Osteoblast (primary cell): ENCODE measurements at places on chromosomes 3 and 15. TPM values are rescaled to one million over a fixed set of nuclear protein-coding genes. Genes with fewer than 3 reads are reported as not detected.

Gene C2CD4B
- not detected in 2 replicates for total RNA-seq

Gene MAPKAPK3
- 56.5 and 66.6 TPM in 2 replicates for total RNA-seq

Gene AADACL2
- total RNA-seq = not detected in 2 replicates

Gene GOLGA8R
- total RNA-seq = 2.4 and 3.3 TPM in 2 replicates

Gene ADAMTS7
- total RNA-seq = 32.4 and 34.0 TPM in 2 replicates

Gene ZNF385D
- 2.5 and 2.9 TPM in 2 replicates for total RNA-seq

Gene CDCP1
- 4.4 and 7.6 TPM in 2 replicates for total RNA-seq

GRCh38 chr15:58374147-58374546 is 57.6 kb upstream of the LIPC start:
- no peak overlapping the region for H3K4me3 ChIP-seq
- no peaks in the 10 kb centered on the region for H3K36me3 ChIP-seq
- H3K27me3 ChIP-seq = no peaks in the 10 kb centered on the region

DNA sequence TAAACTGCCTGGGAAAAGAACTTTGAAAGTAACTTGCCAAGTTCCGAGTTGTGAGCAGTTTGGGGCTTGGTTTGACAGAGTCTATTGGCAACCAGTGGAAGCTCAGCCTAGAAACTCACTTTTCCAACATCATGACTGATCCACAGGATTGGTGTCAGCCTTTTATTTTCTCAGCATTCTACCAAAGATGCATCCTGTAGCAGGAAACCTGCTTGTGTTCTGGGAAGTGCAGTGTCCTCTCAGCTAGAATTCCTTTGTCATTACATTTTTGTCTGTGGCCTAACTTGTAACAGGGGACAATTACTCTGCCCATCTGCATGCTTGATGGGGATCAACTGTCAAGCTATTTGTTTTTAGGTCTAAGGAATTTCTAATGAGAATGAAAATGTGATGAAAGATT is 116.7 kb upstream of the LMOD3 start:
- no peak overlapping the region for H3K27ac ChIP-seq
- H3K4me1 ChIP-seq = peaks cover 10% of the 10 kb centered on the region
- no peaks in the 10 kb centered on the region for H3K36me3 ChIP-seq
- H3K4me3 ChIP-seq = no peak overlapping the region
- no peak for DNase-seq

- no peak overlapping the region for H3K4me3 ChIP-seq
- H3K36me3 ChIP-seq = peaks cover 6% of the 10 kb centered on the region
- no peak for DNase-seq
- H3K4me1 ChIP-seq = peaks cover 26% of the 10 kb centered on the region
Measured at GRCh38 chr3:16461463-16462245, 51.8 kb downstream of the RFTN1 start.

DNA sequence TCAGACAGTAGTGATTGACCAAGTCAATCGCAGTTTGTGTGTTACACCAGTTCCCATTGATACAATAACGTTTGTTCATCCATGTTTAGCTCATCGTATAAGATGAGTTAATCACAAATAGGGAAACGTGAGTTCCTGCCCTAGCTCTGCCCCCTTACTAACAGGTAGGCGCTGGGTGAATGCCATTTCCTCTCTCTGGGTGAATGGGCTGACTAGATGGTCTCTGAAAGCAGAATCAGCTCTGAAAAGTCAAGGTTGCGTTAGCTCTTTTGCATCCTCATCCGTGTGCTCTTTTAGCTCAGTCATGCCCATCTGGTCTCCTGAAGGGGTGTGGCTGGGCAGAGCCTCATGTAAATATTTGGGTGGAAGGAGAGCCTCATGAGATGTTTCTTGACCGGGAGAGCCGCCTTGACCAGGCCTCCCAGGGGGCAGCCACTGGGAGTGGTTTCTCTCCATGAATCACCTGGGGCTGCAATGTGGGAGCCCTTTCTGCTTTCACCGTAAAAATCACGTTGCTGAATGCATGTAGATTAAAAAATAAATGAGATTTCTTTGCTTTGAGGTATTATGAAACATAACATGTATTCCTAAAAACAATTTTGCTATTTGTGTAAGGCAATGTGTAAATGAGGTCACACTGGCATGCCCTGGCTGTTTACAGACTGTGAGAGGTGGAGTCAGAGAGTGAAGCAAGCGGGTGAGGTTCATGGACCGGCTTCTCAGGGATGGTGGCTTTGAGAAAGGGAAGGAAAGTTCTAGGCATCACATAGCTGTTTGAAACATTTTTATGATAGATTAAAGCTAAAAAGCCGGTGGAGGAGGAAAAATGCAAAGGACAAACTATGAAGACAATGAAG is 108.4 kb upstream of the RASGRP1 start:
- H3K27me3 ChIP-seq = peaks cover 41% of the 10 kb centered on the region
- H3K4me3 ChIP-seq = no peak overlapping the region
- no peak for DNase-seq
- no peaks in the 10 kb centered on the region for H3K36me3 ChIP-seq
- H3K4me1 ChIP-seq = no peaks in the 10 kb centered on the region

- no peak overlapping the region for H3K4me3 ChIP-seq
- peak overlapping the region; percentile 6 for H3K27ac ChIP-seq
- H3K27me3 ChIP-seq = peaks cover 4% of the 10 kb centered on the region
Measured at GRCh38 chr15:69303337-69304181, 4.8 kb downstream of the PAQR5 start.

DNA sequence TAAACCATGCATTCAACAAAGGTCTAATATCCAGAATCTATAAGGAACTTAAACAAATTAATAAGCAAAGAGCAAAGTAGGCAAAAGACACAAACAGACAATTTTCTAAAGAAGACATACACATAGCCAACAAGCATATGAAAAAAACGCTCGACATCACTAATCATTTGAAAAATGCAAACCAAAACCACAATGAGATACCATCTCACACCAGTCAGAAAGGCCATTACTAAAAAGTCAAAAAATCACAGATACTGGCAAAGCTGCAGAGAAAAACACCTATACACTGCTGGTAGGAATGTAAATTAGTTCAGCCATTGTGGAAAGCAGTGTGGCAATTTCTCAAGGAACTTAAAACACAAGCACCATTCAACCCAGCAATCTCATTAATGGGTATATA is 53.8 kb downstream of the FSIP1 start:
- no peaks in the 10 kb centered on the region for H3K36me3 ChIP-seq
- H3K27me3 ChIP-seq = no peaks in the 10 kb centered on the region
- H3K4me3 ChIP-seq = no peak overlapping the region
- no peak overlapping the region for H3K27ac ChIP-seq

DNA sequence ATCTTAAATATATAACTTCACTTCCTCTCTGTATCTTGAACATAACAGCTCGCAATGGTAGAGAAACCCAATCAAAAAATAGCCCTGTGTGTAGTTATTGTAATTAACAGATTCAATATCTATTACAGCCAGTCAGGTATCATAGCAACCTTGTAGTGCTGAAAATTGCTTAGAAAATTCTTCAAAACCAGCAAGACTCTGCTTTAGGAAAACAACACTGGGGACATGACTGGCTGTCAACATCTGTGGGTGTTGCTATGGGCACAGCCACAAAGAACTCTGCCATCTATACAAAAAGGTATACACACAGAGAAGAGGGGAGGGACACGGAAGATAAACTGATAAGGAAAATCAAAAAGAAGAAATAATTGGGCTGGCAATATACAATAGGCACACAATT is 101.2 kb downstream of the WDR72 start:
- H3K27ac ChIP-seq = no peak overlapping the region
- DNase-seq = no peak
- no peaks in the 10 kb centered on the region for H3K4me1 ChIP-seq
- no peaks in the 10 kb centered on the region for H3K27me3 ChIP-seq
- no peaks in the 10 kb centered on the region for H3K36me3 ChIP-seq

GRCh38 chr3:60056404-60056803 is 1006.6 kb upstream of the CFAP20DC start:
- DNase-seq = no peak
- no peaks in the 10 kb centered on the region for H3K36me3 ChIP-seq
- H3K4me3 ChIP-seq = no peak overlapping the region
- no peak overlapping the region for H3K27ac ChIP-seq
- H3K4me1 ChIP-seq = no peaks in the 10 kb centered on the region

DNA sequence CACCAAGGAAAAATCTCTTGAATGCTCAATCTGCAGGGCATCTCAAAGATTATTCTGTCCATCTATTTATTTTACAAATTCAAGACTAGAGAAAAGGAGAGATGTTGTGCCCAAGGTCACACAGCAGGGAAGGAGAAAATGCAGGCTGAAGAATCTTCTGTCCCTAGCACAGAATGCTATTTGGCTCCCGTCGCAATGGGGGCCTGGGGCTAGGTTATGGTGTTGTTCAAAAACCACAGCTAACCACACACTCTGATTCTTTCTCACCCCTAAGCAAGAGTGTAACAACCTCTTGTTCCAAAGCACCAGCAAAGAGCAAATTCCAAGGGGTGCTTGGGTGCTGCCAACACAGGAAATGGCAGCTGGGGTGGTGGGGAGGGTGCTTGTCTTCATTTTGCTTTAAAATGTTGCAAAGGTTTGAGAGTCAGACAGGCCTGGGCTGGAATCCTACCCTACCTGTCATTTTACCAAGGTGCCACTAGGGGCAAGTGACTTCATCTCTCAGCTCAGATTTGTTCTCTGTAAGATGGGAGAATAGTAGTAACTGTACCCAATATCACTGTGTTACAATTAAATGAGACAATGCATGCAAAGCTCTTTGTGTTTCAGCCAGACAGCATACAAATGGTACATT is 112.5 kb downstream of the ADAMTS9 start:
- no peaks in the 10 kb centered on the region for H3K27me3 ChIP-seq
- H3K27ac ChIP-seq = no peak overlapping the region
- H3K4me1 ChIP-seq = no peaks in the 10 kb centered on the region
- H3K36me3 ChIP-seq = no peaks in the 10 kb centered on the region

- peak; percentile 79 for DNase-seq
- H3K27ac ChIP-seq = no peak overlapping the region
- H3K27me3 ChIP-seq = no peaks in the 10 kb centered on the region
- peaks cover 1% of the 10 kb centered on the region for H3K36me3 ChIP-seq
Measured at GRCh38 chr3:50612234-50612882, 784 bp upstream of the CISH start.

- no peaks in the 10 kb centered on the region for H3K36me3 ChIP-seq
- no peaks in the 10 kb centered on the region for H3K4me1 ChIP-seq
- no peak overlapping the region for H3K4me3 ChIP-seq
- no peak for DNase-seq
Measured at GRCh38 chr3:43323541-43323940, 37.2 kb downstream of the SNRK start.

DNA sequence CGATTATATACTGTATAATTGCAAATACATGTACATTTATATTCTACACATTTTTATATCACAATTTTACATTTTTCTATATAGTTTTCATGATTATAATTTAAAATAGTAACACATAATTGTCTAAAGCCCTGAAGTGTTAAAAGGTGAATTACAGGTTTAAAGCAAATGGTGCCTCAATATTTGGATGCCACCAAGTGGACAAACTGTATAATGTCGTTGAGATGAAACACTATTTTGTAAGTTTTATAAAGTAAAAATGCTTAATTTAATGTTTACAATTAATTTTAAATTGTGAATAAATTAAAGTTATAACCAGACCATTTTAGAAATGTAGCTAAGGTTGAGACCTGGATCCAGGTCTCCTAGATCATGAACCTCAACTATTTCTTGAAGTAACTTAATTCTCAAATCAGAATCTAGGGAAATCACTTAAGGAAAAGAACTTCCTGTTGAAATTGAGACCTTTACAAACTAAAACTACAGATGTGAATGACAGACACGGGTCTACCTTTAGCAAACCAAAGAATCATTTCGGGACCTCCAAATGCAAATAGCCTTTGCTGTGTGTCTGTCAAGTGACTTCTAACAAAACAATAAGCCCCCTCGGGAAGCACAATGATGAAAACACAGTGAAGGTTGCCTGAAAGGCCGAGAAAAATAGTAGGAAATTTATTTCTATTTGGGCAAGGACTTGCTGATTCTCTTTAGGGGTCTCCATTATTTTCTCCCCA is 37.8 kb downstream of the EHHADH start:
- H3K4me3 ChIP-seq = peak overlapping the region; percentile 69
- H3K4me1 ChIP-seq = peaks cover 5% of the 10 kb centered on the region
- peak overlapping the region; percentile 62 for H3K27ac ChIP-seq
- H3K27me3 ChIP-seq = no peaks in the 10 kb centered on the region
- DNase-seq = peak; percentile 59

DNA sequence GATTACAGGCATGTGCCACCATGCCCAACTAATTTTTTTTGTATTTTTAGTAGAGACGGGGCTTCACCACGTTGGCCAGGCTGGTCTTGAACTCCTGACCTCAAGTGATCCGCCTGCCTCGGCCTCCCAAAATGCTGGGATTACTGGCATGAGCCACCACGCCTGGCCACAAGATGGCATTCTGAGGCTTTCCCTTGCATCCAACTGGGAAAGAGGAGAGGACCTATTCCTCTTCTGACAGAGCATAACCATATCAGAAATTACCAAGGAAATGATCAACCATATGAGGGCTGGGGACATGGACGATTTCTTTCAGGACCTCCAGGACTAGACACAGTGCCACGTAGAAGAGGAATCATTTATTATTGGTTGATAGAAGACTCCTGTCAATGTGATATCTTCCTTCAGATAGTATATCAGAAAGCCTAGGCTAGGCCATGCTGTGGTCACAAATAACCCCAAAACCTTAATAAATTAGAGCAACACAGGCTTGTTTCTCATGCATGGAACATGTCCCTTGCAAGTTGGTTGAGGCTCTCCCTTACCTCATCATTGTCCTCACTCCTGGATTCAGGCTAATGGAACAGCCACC is 372.3 kb upstream of the IL12A start:
- no peak for DNase-seq
- H3K4me1 ChIP-seq = peaks cover 22% of the 10 kb centered on the region
- H3K27ac ChIP-seq = no peak overlapping the region
- no peaks in the 10 kb centered on the region for H3K27me3 ChIP-seq
- no peaks in the 10 kb centered on the region for H3K36me3 ChIP-seq

DNA sequence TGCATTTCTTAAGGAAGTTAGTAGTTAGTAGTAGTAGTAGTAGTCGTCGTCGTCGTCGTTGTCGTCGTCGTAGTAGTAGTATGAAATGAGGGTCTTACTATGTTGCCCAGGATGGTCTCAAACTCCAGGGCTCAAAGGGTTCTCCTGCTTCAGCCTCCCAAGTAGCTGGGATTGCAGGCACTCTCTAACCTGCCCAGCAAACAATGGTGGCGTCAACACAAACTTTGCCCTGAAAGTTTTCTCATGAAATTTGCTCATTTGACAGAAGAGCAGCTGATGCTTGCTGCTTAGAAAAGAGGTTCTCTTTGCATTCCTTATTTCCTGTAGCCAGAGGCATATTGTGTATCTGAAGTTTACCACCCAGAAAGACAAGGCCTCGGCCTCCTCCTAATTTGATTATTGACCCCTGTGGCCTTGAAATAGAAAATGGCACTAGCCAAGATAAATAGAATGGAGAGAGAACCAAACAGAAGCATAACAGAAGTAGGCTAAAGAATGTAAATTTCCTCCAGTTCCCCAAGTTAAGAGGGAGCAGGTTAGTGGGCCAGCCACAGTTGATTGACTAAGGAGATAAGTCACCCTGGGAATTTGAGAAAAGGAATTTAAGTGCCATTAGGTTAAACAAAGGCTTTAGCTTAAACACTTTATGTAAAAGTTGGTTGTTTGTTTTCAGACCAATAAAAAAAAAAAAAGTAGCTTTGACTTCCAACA is 166.2 kb upstream of the ROBO2 start:
- DNase-seq = no peak
- H3K27ac ChIP-seq = no peak overlapping the region
- H3K36me3 ChIP-seq = no peaks in the 10 kb centered on the region
- no peaks in the 10 kb centered on the region for H3K27me3 ChIP-seq
